ENCODE measurements at places on chromosomes 11 and 22.

GRCh38 chr11:2380807-2381350 is 3.8 kb downstream of the CD81 start:
- DNase-seq, result no peak

DNA sequence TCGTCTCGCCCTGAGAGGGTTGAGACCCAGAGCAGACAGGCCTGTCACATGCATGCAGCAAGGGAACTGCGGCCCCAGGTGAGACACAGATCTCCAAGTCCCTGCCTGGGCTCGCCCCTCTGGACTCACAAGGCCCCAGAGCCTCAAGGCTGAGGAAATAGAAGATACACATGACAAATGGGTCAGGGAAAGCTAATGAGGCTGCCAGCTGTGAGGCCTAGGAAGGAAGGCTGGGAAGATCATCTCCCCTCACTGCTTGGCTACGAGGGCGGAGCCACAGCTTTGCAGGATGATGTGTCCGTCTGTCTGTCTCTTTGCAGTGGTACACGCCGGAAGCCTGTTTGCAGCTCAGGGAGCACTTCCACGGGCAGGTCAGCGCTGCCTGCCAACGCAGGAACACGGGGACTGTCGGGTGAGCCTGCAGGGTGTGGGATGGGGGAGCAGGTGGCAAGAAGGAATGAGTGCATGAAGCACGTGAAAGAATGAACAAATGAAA is 4.5 kb downstream of the RAB36 start:
- no peak for DNase-seq

GRCh38 chr11:133388975-133389568 is 143.2 kb downstream of the OPCML start:
- no peak for DNase-seq

DNA sequence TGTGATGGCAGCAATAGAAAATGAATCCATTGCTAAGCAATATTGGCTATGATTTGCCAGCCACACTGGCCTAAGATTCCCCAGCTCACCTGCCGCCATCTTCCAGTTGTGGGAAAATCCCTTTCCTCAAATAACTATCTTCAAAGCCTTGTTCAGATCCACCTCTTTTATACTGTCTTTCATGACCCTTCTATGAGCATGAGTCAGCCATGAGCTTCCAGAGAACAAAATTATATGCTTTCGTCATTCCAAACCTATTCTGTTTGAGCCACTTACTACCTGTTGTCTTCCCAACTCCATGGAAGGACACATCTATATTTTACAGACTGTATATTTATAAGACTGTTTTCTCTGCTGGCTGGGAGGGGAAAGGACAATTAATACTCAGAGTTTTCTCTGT is 25.0 kb upstream of the PRSS23 start:
- DNase-seq, result no peak

DNA sequence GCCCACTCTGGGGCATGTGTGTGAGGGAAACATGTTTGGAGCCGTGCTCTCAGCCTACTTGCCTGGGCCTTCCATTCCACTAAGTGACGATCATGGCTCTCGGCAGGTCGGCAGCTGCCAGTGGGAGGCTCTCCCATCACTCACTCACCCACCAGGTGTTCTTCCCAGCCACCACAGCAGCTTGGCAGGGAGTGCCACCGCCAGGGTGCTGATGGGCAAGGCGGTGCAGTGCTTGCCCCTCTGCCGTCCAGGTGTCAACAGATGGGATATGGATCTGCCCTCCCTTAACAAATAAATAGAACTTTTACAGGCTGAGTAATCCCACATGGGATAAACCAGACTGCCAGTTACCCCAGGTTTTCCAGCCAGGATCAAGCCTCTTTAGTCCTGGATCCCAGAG is 205.5 kb upstream of the TMEM45B start:
- no peak for DNase-seq

DNA sequence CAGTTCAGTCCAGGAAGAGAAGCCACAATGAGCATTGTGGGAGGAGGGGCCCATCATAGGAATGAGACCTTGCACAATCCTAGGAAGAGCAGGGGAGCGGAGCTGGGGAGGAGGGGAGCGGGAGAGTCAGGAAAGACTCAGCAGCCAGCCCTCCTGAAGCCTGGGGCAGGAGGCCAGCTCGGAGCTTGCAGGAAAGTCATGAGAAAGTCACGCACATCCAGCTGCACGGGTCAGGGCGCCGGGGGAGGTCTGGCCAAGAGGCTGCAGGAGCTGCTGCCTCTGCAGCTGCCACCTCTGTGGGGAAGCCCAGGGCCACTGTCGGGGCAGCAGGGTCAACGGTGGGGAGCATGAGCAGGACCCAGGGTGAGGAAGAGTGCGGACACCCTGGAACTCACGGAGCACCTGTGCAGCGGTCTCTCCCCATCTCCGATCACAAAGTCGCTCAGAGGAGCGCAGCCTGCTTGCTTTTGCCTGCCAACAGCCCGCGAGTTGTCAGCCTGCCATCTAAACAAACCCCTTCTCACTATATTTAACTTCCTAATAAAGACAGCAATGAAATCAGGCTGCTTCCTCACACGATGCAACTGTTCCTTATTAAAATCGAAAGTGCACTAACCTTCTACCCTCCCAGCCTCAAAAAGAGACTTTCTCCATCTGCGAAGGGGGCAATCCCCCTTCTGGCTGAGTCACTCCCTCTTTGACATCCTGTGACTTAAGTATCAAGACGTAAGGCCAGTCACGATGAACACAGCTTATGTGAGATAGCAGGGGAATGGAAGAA is 52.9 kb upstream of the RTL6 start:
- DNase-seq, result peak; percentile 61

DNA sequence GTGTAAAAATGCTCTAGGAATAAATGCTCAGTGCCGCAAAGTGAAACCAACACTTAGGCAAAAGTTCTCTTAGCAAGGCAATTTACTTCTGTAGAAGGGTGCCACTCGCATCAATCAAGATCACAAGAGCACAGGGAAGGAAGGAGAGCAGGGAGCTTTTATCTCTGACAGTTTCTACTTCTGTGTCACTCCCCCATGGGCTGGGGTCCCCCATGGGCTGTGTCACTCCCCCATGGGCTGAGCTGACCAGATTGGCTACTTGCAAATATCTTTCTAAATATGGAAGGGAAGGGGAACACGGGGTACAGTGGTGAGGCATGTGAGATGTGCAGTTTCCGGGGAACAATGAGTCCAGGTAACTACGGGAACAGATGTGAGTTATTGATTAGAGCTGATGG is 397 bp downstream of the OR52N2 start:
- DNase-seq, result no peak

DNA sequence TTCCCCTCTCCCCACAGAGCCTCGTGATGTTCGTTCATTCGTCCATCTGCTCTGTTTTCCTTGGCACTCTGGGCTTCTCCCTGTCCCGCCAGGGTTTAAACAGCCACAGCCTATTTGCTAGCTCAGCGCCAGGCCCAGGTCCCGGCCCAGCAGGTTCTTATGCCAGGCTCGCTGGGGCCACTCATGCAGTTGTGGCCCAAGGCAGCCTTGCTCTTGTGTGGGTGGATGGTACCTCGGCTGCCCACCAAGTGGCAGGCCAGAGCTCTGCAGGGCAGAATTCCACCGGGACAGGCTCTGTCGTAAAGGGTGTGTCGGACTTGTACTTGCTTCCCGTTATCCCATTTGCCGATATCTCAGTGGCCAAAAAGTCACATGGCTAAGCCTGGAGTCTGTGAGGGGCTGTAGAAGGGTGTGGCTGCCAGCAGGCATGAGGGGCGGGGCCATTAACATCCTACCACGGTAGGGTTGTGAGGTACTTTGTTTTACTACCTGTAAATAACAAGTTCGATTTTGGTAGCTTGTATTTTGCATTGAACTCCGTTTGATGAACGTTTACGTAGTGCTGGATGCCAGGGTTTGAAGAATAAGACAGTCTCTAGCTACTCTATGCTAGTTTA is 7.9 kb downstream of the FAM118A start:
- no peak for DNase-seq

GRCh38 chr22:45499746-45500145 is 2.9 kb upstream of the FBLN1 start:
- no peak for DNase-seq
